Stimulated activated CD8-positive, alpha-beta memory T cell treated with anti-CD3 and anti-CD28 coated beads, Interleukin-15, amount 100 ng/mL, for 1 hour (primary cell): ENCODE measurements at places on chromosomes 5 and 9.

- DNase-seq = no peak
Observed at GRCh38 chr5:165258197-165258771, 1752.9 kb downstream of the MAT2B start.

- DNase-seq = no peak
Observed at GRCh38 chr9:106700676-106701075, 162.3 kb upstream of the ZNF462 start.

- no peak for DNase-seq
Observed at GRCh38 chr9:18588002-18588401, 114.0 kb downstream of the ADAMTSL1 start.

DNA sequence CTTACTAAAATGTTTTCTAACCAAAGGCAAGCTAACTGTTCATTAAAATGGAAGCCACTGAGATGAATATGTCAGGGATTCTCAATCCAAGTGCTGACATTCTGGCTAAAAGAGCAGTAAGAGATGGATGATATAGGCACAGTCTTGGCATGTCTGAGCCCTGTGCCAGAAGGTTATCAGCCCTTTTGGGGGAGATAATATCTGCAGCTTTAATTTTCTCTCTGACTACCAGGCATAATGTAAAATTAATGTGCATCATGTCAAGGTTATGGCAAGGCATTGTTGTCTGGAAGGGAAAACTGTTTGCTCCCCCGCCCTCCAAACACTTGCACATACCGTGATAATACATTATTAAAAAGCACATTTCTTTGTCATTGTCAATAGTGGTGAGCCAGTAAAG, 609.8 kb downstream of the ZNF608 start:
- DNase-seq = no peak

DNA sequence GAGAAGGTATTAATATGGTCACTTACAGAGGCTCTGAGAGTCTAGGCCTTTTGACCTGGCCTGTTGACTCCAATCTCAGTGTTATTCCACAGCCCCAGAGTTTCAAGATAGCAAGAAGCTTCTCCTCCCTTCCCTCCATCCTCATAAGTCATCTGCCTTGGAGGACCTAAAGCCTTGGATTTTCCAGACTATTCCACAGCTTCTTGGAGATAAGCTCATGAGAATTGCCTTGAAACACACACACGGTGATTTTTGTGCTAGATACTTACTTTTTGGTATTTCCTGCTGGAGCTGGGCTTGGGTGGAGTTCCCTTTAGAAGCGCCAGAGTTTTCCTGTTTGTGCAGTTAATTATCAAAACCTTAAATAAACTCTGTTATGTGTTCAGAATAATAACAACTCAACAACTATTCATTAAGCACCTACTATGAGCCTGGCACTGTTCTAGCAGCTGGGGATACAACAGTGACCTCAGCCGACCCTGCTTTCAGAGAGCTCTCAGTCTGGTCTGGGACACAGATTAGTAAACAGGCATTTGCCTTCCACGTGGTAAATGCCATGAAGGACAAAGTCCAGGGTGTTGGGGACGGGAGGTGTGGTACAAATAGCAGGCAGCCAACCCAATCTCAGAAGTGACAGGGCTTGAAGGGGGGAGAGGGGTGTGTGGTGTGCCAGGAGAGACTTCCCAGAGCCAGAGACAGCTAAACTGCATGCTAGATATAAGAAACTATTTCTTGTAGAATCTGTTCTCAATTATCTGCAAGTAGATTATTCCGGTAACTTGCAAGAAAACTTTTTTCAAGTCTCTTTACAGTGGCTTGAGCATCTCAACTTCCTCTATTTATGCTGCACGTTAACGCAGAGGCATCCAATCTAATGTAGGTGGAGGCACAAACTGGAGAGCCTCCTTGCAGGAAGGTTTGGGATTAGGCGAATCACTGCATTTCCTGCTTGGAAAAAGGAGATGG, 55.9 kb upstream of the KLF9 start:
- DNase-seq = no peak

DNA sequence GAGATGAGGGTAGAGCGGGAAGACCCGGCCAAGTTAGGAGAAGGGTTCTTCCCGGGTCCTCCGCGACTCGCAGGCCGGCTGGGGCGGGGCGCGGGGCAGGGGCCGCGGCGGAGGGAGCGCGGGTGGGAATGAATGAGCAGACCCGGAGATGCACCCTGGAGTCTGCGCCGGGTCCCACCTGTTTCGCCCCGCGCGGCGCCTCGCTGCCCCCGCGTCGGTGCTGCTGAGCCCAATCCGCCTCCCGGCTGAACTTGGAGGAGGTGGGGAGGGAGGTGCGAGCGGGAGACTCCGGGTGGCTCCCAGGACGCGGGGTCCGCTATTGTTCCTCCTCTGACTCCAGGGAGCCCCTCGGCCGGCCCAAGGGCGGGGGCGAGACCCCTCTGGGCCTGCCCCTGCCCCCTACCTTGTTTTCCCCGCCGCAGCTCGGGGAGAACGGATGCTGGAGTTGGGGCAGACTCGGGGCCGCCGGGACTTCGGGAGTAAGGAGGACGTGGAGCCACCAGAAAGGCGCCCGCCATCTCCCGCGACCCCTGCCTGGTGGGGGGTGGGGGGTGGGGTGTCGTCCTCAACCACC, 659 bp downstream of the RAI14 start:
- DNase-seq = no peak

DNA sequence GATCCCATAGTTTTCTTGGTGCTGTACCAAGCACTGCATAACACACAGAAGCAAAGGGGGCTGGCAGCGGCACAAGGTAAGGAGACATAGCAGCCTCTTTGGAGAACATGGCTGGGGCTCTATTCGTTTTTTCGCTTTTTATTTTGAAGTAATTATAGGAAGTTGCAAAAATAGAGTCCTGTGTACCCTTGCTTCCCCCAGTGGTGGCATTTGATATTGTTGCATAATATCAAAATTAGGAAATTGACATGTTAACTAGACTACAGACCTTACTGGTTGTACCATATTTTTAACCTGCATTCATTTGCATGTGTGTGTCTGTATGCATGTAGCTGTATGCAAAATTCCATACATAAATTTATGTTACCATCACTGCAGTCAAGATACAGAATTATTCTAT, 6.6 kb upstream of the UBQLN1 start:
- no peak for DNase-seq

DNA sequence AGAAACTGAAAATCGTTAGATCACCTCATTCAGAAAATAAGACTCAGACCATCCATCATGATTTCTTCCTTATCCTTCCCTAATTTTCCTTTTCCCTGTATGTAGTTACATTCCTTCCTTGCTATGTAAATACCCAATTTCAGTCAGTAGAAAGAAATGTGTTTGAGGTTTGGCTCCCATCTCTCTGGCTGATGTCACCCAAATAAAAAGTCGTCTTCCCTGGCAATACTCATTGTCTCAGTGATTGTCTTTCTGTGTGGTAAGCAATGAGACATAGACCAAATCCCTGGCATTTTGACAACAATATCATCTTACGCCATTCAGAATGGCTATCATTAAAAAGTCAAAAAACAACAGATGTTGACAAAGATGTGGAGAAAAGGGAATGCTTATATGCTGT, 303.9 kb upstream of the EDIL3 start:
- no peak for DNase-seq

GRCh38 chr9:5113523-5113922, 71.9 kb downstream of the INSL6 start:
- no peak for DNase-seq

DNA sequence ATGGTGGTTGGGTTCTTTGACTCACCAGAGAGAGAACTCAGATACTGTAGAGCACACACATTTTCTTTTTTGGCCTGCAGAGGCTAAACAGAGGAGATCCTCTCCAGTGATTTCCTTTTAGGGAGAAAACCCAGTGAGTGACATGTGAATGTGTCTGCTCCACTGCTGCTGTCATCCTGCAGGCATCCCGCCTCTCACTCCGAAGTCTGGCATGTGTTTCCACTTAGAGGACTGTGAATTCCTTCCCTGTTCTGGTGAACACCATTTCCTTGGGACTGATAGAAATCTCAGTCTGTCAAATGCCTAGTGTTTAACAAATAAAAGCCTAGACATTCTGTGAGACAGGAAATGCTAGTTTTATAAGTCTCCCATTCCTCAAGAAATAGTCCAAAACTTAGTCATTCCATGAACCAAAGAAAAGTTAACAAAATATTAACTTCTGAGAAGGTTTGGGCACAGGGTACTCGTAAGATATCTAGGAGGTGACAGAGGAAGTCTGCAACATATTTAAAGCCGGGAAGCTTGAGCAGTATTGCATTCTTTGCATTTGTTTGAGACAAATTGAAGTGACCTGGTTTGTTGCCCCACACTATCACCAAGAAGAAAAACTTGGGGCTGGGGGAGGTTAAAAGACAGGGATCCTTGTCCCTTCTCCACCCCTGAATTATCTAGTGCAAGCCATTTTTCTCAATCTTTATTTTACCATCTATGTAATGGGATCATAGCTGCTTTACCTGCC, 74.9 kb upstream of the NIPAL4 start:
- no peak for DNase-seq

GRCh38 chr9:8924562-8924961, 1125.0 kb upstream of the DMAC1 start:
- DNase-seq = no peak

DNA sequence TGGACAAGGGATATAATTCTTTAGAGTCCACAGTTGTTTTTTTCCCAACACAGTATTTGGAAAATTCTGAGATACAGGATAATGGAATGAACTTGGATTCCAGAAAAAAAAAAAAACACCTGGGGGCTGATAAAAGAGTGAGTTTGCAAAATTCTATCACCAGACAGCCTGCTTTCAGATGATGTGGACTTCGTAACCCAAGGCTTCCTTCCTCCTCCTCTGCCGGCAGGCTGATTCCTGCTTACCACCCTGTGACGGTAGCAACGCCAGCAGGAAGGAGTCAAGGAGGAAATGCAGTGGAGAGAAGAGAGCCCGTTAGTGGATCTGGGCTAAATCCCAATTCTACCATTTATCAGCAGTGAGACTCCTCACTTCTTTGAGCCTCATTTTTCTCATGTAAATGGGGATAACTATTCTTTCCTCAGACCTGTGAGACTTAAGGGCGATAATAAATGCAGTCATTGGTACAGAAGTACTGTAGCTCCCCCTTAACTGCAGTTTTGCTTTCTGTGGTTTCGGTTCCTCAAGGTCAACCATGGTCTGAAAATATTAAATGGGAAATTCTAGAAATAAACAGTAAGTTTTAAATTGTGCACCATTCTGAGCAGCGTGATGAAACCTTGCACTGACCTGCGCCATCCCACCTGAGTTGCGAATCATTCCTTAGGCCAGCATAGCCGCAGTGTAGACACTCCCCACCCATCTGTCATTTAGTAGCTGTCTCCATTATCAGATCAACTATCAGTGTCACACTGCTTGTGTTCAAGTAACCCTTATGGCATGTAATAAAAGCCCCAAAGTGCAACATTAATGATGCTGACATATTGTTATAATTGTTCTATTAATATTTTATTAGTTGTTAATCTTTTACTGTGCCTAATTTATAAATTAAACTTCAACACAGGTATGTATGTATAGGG, 71.4 kb downstream of the DCP2 start:
- DNase-seq = no peak

DNA sequence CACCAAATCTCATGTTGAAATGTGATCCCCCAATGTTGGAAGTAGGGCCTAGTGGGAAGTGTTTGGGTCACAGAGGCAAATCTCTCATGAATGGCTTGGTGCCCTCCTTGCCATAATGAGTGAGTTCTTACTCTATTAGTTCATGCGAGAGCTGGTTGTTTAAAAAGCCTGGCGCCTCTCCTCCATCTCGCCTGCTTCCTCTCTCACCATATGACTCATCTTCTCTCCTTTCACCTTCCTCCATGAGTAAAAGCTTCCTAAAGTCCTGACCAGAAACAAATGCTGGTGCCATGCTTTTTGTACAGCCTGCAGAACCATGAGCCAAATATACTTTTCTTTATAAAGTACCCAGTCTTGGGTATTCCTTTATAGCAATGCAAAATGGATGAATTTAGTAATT, 20.9 kb upstream of the ARHGAP26 start:
- DNase-seq = no peak

DNA sequence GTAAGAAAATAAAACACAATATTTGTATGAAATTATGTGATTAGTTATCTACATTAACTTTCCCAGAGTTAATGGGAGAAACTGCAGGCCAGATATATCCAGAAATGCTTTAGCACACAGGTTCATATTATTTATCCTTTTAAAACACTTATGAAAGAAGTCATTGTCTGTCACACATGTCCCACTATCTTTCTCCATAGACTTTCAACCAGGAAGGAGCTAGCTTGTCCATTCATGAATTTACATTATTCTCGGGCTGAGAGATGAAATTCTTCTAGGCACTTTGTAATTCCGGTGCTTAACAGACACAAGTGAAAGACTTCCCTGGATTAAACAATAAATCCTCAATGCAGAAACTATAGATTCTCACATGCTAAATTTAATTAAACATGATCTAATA, 1043.2 kb downstream of the CDH9 start:
- no peak for DNase-seq

GRCh38 chr9:126303488-126303887, 23.1 kb upstream of the MVB12B start:
- no peak for DNase-seq

GRCh38 chr9:117703537-117703936, 666 bp upstream of the TLR4 start:
- DNase-seq = no peak

GRCh38 chr5:168908207-168908606, 329.0 kb upstream of the PANK3 start:
- DNase-seq = no peak

GRCh38 chr5:148843510-148844318, 17.3 kb downstream of the ADRB2 start:
- DNase-seq = no peak

DNA sequence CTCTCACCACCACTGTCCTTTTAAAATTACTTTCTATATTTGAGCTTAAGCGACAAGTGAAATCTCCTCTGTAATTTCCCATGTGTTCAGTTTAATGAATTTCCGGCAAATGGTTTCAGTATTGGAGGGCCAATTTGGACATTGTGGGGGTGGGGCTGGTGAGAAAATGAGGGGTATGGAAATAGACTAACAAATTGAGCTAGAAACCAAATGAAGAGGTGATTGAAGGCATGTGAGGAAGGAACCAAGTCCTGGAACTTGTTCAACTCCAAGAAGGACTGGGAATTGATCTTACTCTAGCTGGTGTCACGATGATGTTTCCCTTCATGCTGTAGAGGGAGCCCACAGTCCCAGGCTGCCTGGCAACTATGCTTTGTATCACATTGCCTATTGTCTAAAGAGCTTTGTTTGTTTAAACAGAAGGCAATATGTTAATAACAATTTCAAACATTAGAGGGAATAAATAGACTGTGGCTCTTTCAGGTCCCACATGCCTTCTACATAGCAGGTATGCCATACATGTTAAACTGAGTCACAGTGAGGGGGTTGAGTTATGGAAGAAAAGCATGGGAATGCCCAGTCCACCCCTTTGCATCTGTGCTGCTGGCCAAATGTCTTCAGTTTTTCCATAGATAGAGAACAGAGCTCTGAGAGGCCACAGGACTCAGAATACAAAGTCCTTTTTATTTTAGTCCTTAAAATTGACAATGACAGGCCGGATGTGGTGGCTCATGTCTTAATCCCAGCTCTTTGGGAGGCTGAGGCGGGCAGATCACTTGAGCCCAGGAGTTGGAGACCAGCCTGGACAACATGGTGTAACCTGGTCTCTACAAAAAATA, 25.0 kb upstream of the MATR3 start:
- no peak for DNase-seq
